ENCODE measurements at places on chromosomes 3 and 15. TPM values are rescaled to one million over a fixed set of nuclear protein-coding genes. Genes with fewer than 3 reads are reported as not detected.

Gene PRTG
- not detected for total RNA-seq

Gene FGD5
- not detected for total RNA-seq

Gene BOC
- 0.31 TPM for total RNA-seq

Gene UCN2
- not detected for total RNA-seq

Gene A4GNT
- total RNA-seq: not detected

Gene OXSM
- 18.2 TPM for total RNA-seq

Gene ZKSCAN7
- total RNA-seq: 4.9 TPM

Gene GJD2
- total RNA-seq: not detected

Gene PAQR9
- not detected for total RNA-seq

Gene IL17RC
- total RNA-seq: 0.41 TPM

Gene KIAA1143
- 27.1 TPM for total RNA-seq

Gene MYL3
- not detected for total RNA-seq

Gene ENTPD3
- total RNA-seq: not detected

Gene PLSCR5
- not detected for total RNA-seq

Gene EPHA3
- total RNA-seq: 0.35 TPM

Gene ARHGEF3
- 43.6 TPM for total RNA-seq

Gene CCNB2
- total RNA-seq: 77.8 TPM

Gene DNAJB11
- 29.7 TPM for total RNA-seq

Gene FANCD2OS
- not detected for total RNA-seq

Gene RYK
- 18.1 TPM for total RNA-seq

Gene RGMA
- 1.7 TPM for total RNA-seq

Gene RBMS3
- 3.0 TPM for total RNA-seq

Gene NPAP1
- total RNA-seq: not detected

Gene NANOGP8
- not detected for total RNA-seq

Gene NAA50
- 105 TPM for total RNA-seq

Gene CCDC191
- total RNA-seq: 5.4 TPM

Gene LPP
- total RNA-seq: 67.7 TPM

Gene PLD1
- total RNA-seq: 0.65 TPM

Gene MELTF
- total RNA-seq: 2.9 TPM

Gene GCSAM
- 17.8 TPM for total RNA-seq

Gene CCR3
- total RNA-seq: not detected

Gene GPR171
- 83.7 TPM for total RNA-seq

Gene TGM4
- total RNA-seq: not detected

Gene RASGRF1
- total RNA-seq: not detected

Gene ALDH1A3
- not detected for total RNA-seq

Gene MCF2L2
- 11.5 TPM for total RNA-seq

Gene LRRC2
- total RNA-seq: 0.19 TPM

Gene SOX2
- 0.16 TPM for total RNA-seq

Gene OXNAD1
- total RNA-seq: 52.0 TPM

Gene CCR9
- 0.14 TPM for total RNA-seq

Gene TMEM212
- total RNA-seq: not detected

All from activated T-cell treated with anti-CD3 and anti-CD28 coated beads, Interleukin-2, amount 50 U/mL, for 72 hours (primary cell).